ENCODE measurements at places on chromosomes 13 and 19.

DNA sequence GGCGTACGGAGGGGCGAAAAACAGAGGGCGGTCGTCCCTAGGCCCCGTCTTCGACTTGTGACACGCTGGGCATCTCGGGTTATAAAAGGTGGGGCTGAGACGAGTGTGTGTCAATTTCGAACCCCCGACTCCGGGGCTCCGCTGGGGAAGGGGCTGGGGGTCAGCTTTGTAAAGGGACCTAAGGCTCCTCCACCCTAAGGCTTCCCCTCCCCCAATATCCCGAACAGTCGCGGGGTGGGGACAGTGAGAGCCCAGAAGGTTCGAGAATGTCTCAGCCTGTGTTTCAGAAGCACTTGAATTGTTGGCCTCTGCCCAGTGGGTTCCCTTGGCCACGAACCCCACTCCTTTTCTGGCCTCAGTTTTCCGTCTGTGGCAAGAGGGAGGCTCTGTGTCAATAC is 450 bp downstream of the SELENOW start:
- DNase-seq = no peak

- no peak for DNase-seq
Measured at GRCh38 chr19:54684527-54684926, 21.7 kb downstream of the LILRB4 start.

- DNase-seq = no peak
Measured at GRCh38 chr13:46656786-46657185, 103.8 kb downstream of the LRCH1 start.

GRCh38 chr13:65168026-65168425 is 2062.1 kb downstream of the PCDH9 start:
- DNase-seq = no peak

GRCh38 chr19:447816-448560 is 12.8 kb downstream of the SHC2 start:
- DNase-seq = no peak

DNA sequence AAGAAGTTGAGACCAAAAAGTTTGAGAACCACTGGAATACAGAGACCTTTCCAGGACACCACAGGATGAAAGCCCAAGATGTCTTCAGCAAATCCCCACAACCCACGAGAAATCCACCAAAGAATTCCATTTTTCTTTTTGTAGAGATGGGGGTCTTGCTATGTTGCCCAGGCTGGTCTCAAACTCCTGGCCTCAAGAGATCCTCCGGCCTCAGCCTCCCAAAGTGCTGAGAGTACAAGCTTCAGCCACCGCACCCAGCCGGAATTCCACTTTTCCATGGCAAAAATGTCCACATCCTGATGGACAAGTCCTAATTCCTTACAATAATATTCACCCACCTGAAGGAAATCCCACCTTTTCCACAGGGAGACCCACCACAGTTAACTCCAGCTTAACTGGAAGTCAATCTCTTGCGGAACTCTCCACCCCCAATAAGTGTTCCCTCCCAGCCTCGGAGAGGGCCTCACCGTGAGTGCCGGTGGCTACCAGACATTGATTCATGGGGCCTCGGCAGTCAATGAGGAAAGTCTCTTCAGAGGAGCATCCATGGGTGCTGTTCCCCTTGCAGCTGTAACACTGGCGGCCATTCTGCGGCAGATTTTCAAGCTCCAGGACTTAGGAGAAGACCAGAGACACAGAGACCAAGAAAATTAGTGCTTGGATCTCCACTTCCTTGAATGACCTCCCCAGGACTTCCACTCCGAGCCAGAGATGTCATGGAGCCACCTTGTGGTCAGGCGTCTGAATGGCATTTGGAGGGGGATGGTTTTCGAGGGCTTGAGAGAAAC is 12.3 kb upstream of the CADM4 start:
- DNase-seq = peak; percentile 59

- no peak for DNase-seq
Measured at GRCh38 chr19:48433337-48433736, 12.4 kb upstream of the GRWD1 start.

- no peak for DNase-seq
Measured at GRCh38 chr19:45280471-45280961, 29.4 kb downstream of the MARK4 start.

- no peak for DNase-seq
Measured at GRCh38 chr13:83880275-83881139, 1.8 kb downstream of the SLITRK1 start.

DNA sequence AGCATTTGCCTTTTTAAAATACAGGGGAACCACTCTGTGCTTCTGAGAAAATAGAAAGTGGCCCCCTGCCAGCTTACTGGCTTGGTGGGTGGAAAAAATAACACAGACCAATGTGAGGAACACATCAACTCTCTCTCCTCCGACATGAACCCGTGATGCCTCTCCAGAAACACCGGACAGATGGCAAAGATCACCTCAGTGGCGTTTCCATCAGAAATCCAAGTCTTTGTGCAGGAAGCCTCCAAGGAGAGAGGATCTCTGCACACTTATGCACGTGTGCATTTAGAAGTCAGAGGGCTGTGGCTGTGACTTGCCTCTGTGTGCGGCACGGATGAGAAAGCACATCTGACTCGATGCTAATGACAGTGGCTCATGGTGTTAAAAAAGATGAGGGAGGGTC is 112.3 kb upstream of the KLF12 start:
- peak; percentile 36 for DNase-seq

DNA sequence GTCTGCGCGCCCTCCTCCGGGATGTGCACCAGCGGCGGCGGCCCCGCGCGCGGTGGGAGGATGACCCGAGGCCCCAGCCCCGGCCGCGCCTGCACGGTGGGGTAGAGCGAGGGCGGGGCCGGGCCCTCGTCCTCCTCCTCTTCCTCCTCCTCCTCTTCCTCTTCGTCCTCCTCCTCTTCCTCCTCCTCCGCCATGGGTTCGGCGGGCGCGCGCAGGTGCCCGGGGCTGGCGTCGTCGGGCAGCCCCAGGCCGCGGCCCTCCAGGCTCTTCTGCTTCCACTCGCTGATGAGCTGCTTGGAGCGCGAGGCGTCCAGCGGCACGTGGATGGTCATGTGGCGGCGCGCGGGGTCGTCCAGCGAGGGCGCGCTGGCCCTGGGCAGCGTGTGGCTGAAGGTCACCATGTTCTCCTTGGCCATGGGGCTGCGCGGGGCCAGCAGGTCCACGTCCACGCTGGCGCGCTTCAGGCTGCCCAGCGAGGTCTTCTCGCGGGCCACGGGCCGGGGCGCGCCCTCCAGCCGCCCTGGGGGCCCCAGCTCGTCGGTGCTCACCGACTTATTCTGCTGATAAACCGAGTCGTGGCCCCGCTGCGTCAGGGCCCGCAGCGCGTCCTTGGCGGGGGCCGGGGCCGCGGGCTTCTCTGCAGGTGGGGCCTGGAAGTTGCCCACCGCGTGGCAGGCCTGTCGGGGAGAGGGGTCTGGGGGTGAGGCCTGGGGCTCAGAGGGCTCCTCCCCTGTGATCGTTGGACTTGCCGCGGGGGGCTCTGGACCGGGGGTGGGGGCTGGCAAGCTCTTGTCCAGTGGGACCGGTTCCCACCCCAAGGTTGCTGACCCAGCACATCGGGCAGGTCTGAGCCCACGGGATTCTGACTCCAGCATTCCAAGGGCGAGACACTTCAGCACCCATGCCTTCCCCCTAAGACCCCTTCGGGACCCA is 8.3 kb downstream of the PLPPR3 start:
- DNase-seq = no peak

DNA sequence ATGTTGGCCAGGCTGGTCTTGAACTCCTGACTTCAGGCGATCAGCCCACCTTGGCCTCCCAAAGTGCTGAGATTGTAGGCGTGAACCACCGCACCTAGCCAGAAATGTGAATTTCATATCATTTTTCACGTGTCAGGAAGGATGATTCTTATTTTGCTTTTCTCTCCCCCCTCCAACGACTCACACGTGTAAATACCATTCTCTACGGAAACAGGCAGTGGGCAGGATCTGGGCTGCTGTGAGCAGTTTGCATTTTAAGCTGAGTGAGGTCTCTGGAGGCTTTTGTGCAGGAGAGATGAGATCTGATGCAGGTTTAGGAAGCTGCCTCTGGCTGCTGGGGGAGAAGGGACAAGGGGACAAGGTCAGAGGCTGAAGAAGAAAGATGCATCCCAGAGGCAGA is 11.9 kb downstream of the ANKRD24 start:
- no peak for DNase-seq

DNA sequence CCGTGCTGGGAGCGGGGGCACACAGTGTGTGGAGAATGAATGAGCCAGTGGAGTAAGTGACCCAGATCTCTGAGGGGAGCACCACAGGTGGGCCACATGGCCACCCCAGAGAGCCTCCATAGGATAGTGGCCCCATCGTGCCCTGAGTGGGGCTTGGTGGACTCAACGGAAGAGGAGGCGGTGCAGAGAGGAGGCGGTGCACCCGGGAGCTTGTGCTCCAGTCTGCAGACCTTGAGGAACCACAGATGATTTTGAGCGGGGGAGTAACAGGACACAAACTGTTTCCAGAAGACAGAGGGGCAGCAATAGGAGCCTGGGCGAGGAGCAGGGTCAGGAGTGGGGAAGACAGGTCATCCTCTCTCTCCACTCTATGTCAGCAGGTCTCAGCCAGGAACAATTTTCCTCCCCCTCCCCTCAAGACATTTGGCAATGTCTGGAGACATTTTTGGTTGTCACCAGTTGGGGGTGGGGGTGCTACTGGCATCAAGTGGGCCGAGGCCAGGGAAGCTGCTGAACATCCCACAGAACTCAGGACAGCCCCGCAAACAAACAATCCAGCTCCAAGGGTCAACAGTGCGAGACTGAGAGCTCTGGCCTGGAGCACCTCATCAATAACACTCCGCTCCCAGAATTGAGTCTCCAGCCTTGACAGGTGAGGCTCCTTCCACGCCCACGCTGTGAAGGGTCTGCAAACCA is 182.2 kb downstream of the USP12 start:
- DNase-seq = no peak

DNA sequence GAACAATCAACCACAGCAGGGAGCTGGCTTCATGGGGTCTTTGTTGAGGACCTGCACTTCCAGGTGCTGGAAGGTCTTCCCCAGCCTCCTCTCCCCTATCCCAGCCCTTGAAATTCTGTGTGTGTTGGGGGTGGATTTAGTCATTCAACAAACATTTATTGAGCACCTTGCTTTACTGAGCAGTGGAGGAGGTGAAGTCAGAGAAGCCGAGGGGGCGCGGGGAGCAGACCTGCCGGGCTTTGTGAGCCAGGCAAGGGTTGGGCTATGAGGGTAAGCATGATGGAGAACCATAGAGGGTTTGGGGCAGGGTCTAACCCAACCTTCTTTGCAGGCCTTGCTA is 3.5 kb upstream of the C19orf85 start:
- no peak for DNase-seq

DNA sequence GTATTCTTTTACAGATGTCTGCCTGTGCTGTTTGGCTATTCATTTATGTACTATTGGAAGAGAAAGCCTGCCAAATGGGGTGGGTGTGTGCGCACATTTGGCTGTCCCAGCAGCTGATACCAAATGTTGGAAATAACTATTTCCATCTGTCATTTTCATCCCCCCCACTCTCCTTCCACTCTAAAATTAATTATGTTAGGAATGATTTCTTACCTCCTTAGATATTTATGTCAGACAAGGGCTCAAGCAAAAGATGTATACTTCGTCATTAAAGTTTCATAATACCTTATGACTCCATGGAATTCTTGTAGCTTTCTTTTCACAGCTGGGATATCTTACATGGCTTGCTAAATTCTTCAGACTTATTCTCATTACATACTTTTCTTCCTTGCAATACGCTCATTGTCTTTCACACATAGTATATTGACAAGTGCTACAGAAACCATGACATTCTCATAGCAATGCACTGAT is 18.6 kb downstream of the ITM2B start:
- peak; percentile 83 for DNase-seq

GRCh38 chr13:80973721-80974120 is 632.8 kb upstream of the SPRY2 start:
- no peak for DNase-seq

DNA sequence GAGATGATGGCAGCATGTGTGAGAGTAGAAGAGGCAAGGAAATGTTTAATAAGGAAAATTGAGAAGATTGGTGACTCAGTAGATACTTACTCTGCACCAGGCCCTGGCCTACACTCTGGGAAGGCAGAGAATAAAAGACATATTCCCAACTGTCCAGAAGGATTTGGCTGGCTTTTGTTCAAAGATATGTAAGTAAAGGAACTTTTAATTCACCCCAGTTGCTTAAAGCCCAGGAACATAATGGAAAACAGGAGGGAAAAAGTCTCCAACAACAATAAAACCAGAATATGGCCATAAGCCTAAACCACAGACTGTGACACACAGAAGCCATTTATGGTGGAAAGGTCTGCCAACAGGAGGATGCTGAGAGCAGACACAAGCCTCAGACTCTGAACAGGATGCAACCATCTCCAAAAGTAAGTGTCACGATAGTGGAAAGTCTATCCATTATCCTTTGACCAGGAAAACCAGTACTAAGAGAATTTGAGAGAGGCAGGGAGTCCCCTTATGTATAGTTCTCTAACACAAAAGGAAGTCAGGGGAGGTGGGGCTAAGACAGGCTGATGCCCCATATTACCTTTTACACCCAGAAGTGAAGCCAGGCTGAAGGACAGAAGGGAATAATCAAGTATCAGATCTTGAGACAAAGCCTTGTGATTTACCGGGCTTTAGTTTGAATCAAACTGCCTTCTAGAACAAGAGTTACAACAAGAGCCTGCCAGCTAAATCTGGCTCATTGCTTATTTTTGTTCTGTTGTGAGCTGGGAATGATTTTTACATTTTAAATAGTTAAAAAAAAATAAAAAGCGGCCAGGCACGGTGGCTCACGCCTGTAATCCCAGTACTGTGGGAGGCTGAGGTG is 169.5 kb upstream of the STARD13 start:
- peak; percentile 97 for DNase-seq

- DNase-seq = no peak
Measured at GRCh38 chr13:35812736-35813135, 318.4 kb downstream of the DCLK1 start.

- no peak for DNase-seq
Measured at GRCh38 chr13:99042521-99043250, 64.8 kb upstream of the DOCK9 start.

DNA sequence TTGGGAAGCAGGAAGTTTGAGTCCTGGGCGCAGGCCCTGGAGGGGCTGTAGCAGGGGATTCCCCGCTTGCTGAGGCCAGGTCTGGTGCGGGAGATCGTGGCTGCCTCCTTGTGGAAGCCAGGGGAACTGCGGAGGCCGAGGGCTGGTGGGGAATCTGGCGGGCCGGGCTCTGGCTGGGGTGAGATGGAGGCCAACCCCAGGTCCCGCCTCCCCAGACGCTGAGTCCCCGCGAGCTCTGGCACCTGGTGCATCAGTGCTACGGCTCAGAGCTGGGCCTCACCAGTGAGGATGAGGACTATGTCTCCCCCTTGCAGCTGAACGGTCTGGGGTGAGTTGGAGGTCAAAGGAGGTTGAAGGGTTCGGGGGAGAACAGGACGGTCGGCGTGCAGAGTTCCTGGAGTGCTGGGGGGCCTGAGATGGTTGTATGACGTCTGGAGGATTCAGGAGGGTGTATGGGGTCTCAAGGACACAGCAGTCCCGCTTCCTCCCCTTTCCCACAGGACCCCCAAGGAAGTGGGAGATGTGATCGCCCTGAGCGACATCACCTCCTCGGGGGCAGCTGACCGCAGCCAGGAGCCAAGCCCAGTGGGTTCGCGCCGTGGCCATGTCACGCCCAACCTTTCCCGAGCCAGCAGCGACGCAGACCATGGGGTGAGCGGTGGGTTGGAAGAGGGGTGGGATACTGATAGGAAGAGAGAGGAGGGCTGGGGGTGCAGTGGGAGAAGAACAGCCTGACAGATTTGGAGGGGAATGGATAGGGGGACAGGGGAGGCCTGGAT is 13.1 kb downstream of the GRAMD1A start:
- DNase-seq = peak; percentile 39

Measured in fibroblast of upper back skin (primary cell).